ENCODE measurements at places on chromosomes 4 and X. TPM values are rescaled to one million over a fixed set of nuclear protein-coding genes. Genes with fewer than 3 reads are reported as not detected.

The TMPRSS11D gene
- not detected for total RNA-seq

The MAB21L2 gene
- total RNA-seq = 13.9 TPM

The MTMR8 gene
- total RNA-seq = 12.1 TPM

The KCTD8 gene
- 1.8 TPM for total RNA-seq

GRCh38 chr4:17915439-17915838 is 104.7 kb downstream of the NCAPG start:
- DNase-seq = no peak

The TEX11 gene
- not detected for total RNA-seq

- no peak for DNase-seq
Observed at GRCh38 chrX:65667503-65668376, at the start of gene MSN. TSS of gene MSN (plus strand) at chrX:65667654. CDS start at chrX:65667842, 188 bp downstream.

All from thoracic aorta (tissue), 2 donors.